ENCODE measurements at places on chromosomes 2 and 18. TPM values are rescaled to one million over a fixed set of nuclear protein-coding genes. Genes with fewer than 3 reads are reported as not detected.

DNA sequence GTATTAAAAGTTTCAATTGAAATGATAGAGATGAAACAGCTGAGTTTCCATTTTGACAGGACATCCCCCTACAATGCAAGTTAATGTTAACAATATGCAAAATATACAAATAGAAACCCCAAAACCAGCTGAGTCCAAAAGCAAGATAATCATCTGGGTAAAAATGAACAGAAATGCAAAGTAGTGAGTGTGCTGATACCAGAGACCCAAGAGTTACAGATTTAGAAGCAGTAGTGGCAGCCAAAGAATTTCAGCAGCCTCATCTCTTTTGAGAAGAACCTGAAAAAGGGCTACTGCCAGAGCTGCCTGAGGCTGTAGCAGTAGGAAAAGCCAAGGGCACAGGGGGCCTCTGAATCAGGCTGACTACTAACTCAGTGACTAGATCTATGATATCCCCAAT, 82.6 kb downstream of the THADA start:
- DNase-seq = no peak

DNA sequence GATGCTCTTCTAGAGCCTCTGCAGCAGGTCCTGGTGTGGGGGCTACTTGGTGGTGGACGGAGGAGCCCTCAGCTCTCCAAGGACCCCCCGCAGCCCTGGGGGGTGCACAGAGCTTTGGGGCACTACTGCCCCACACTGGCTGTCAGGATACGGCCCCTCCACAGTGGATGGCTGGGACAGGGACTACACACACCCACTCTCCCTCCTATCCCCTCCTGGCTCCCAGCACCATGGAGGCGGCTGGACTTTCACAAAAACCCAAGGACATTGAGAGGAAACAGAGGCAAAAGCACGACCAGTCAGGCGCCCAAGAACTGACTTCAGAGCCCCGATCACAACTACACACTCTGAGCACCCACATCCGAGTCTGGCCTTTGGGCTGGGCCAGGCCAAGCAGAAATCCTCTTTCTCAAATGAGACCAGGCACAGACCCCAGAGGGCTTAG, 12.6 kb downstream of the GPR35 start:
- no peak for DNase-seq

- DNase-seq = no peak
Measured at GRCh38 chr2:198175271-198175670, 370.9 kb downstream of the PLCL1 start.

- no peak for DNase-seq
Measured at GRCh38 chr2:69594341-69594740, 49.2 kb downstream of the AAK1 start.

DNA sequence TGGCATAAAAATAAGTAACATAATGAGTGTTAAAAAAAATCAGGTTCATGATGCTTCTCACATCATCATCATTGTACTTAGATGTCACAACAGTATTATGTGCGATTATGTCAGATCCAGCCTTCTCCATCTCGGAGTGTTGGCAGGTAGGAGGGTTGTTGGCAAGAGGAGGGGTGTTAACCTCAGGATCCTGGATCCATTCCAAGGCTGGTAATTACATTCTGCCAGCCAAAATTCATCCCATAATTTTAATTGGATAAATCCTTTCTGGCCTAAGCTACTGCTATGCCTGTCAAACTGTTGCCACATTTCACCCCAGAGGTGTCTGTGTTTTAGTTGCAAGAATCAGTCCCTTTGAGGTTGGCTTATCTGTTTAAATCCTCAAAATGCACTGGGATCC, 891 bp upstream of the FTCDNL1 start:
- DNase-seq = no peak

Gene KYNU
- total RNA-seq = 3.8 TPM

DNA sequence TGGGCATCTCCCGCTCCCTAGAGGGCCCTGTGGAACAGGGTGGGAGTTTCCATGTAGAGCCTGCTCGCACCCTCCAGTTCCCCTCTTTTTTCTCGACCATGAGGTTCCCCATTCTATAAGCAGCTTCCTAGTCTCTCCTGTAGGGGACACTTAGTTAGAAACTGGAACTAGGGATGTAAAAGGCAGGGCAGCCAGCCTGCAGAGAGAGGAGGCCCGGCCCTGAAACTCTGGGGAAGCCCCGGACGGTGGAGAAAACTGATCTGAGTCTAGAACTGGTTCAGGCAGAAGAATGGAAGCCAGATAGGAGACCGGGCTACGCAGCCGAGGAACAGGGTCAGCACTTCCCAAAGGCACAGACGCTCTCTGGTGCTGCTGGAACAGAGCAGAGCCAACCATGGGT, 51.6 kb upstream of the ATG16L1 start:
- DNase-seq = no peak

DNA sequence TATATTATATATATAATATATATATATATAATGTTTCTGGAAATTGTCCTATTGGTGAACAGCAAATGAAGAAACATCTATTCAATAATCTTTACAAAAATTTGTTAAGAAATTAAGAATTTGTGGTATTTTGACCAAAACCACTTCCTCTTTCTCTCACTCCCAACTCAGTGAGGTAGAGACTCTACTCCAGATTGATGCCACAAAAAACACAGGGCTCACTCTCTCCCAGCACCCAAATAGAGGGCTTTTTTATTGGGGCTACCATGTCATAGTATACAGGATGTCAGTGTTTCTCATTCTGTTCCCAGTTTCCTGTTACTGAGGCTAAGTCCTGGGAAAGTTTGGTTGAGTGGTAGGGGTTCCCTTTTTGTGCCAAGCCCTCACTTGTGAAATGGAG, 1155.4 kb downstream of the BCL11A start:
- DNase-seq = no peak

DNA sequence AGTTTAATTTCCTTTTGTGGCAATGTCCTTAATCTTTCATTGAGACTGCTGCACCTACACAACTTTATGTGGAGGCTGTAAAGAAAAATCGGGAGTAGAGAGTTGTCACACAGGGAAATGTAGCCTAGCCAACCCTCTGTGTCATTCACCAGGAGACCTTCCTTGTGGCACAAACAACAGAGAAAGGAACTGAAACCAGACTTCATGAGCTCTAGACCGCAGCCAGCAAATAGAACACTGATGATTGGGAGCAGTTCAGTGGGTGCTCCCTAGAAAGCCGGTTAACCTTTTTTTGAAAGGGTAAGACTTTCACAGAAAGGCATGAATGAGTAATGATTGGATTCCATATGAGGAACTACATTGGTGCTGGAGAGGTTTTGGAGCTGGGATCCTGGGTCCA, 1752.4 kb upstream of the CELF4 start:
- DNase-seq = no peak

DNA sequence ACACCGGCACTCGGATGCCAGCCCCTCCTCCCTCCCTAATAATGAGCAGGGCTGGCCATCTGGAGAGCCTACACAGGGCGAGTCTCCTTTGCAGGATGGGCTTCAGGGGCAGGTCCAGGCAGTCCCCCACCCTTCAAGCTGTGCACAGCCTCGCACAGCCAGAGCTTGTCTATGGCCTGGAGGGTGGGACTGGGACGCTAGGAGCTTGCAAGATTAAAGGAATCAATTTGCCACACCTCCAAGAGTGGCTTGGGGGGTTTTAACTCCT, 43.9 kb upstream of the OTOF start:
- no peak for DNase-seq

GRCh38 chr18:78935406-78935805, 44.2 kb upstream of the SALL3 start:
- no peak for DNase-seq

DNA sequence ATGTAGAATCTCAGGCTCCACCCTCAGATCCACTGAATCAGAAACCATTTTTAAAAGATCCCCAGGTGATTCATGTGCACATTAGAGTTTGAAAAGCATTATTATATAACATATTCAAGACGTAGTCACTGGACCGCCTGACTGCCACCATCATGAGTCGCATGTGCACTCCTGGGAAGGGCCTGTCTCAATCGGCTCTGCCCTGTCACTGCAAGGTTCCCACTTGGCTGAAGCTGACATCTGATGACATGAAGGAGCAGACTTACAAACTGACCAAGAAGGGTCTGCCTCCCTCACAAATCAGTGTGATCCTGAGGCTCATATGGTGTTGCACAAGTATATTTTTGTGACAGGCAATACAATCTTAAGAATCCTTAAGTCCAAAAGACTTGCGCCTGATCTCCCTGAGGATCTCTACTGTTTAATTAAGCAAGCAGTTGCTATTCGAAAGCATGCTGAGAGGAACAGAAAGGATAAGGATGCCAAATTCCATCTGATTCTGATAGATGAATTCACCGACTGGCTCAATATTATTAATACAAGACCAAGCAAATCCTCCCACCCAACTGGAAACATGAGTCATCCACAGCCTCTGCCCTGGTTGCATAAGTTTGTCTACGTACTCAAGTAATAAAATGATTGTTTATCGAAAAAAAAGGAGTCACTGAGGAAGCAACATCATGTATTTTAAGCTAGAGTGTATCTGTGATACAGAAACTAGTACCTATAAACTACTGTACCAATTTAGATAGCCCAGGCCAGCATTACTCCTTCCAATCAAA, 26.2 kb downstream of the ATAD2B start:
- DNase-seq = no peak

Gene MSTN
- 0.10 TPM for total RNA-seq

Gene ASB18
- 2.7 TPM for total RNA-seq

- DNase-seq = no peak
Measured at GRCh38 chr18:36530676-36531405, 233.3 kb downstream of the FHOD3 start.

DNA sequence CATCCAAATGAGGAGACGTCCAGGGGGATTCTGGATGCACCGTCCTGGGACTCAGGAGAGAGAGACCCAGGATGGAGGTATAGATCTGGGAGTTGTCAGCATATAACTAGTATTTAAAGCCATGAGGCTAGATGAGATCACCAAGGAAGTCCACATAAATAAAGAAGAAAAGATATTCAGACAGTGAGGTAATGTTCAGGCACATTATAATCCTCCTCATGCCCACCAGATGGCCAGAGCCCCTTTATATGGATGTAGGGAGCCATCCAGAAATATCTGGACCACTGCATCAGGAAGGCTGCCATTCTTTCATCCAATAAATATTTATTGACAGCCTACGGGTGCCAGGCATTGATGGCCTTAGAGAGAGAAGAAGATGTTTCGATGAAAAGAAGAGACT, 21.2 kb upstream of the NCKAP5 start:
- DNase-seq = no peak

Gene CDH19
- 68.7 TPM for total RNA-seq

DNA sequence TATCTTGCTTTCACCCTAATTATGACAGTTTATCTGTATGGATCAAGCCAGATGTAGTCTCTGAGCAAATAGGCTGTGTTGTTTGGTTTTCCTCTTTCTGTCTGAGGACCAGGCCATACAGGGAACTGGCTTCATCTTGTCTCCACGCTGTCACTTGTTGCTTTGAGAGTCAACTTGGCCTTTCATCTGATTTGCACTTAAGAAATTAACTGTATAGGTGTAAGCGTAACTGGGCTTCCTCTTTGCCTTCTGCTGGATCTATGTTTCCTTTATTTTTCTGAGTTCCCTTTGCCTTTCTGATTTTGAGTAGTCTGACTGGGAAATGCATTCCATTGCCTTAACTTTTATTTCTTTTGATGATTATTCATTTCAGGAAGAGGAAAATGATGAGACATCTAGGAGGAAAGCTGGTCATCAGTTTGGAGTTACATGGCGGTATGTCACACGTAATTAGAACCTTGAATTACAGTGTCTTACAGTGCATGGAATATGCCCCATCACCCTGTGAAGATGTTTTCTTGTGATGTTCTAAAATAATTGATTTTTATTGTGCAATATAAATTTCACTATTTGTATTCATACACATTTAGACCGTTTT, 17.4 kb downstream of the PTCD3 start:
- DNase-seq = no peak

DNA sequence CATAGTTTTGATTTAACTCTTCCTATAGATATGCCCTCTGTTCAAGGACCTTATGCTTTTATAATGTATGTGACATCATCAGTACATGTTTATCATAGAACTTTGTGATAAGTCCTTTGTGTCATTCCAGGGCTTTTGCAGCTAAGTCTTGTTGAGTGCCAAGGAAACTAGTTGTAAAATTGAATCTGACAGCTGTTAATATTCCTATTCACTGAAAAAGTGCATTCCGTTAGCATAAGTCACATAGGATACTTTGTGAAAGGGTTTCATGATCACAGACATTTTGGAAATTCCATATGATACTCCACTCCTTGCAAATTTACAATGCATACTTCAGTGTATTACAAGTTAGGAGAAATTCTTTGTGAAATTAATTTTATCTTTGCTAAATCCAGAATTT, 503.4 kb downstream of the CCDC85A start:
- DNase-seq = no peak

DNA sequence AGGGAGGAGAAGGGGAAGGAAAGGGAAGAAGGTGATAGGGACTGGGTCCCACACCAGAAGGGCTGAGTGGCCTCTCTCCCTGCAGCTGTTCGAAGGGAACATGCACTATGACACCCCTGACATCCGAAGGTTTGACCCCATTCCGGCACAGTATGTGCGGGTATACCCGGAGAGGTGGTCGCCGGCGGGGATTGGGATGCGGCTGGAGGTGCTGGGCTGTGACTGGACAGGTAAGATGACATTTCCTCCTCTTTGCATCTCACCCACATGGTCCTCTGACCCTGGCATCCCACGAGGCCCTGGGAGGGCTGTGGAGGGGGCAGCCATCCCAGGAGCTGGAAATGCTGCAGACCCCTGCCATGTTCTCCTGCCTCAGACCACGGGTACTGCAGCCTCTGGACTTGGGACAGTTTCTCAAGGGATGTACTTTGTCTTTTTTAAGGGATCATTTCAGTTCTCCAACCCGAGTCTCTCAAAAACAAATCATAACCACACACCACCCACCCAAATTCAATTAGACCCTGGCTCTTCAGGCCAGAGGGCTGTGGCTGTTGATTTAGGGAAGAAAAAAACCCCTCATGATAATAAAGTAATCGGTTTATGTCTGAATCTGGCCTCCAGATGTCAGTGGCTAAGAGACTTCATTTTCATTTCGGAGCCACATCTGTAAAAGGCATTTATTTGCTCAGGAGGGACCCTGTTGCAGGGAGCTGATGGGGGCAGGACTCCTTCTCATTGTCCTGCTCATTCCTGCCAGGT, 63.5 kb downstream of the NRP2 start:
- DNase-seq = no peak

- DNase-seq = no peak
Measured at GRCh38 chr2:26020231-26020640, 13.6 kb upstream of the RAB10 start.

DNA sequence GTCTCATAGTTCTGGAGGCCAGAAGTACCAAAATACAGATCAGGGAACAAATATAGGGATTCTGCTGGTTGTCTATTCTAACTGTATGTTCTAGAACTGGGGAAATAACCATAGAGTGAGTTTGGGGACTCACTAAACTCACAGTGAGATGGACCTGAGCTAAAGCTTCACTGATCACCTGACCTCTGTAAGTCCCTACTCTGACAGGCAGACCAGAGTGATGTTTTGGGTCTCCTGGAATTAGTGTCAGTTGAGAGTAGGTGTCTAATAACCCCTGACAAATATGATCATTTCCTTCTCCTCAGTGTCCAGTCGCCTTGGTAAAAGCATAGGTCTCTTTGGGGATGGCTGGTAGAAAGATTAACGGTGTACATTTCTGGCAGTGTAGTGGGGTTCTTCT, 14.2 kb downstream of the PIKFYVE start:
- DNase-seq = no peak

Measured in left cardiac atrium (tissue), 4 donors.